ENCODE measurements at places on chromosomes 16 and 17.

GRCh38 chr17:75412455-75413317, 7.2 kb upstream of the GRB2 start:
- peak; percentile 36 for DNase-seq

DNA sequence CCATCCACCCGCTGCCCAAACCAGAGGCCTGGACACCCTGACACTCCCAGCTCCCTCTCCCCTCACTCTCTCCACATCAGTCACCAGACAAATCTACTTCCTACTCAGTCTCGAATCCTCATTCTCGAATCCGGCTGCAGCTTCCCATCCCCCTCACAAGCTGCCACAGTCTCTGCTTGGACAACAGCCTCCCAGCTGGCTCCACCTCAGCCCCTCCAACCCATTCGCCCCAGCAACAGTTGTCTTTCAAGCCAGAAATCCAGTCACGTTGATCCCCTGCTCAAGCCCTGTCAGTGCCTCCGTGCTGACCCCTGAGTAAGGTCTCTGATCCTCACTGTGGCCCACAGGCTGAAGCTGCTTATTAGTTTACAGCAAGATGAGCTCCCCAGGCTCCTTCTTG, 44.2 kb upstream of the MTSS2 start:
- DNase-seq = no peak

- DNase-seq = no peak
Observed at GRCh38 chr17:82029391-82029790, 2.1 kb upstream of the RAC3 start.

DNA sequence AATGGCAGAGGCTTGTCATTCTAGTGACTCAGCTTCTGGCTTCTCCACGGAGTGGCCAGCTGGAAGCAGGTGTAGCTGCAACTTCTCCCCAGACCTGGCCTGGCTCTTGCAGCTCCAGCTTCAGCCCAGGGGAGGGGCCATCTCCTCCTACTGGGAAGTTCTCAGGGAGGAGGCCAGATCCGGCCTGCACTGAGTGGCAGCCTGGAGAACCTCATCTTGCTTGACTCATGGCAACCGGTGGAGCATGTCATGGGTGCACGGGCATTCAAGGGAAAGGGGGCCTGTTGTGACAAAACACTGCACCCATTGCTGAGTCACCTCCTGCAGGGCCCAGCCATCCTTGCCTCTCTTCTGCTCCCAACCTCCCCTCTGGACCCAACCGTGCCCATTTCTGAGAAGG, 273.9 kb upstream of the MAF start:
- DNase-seq = no peak

DNA sequence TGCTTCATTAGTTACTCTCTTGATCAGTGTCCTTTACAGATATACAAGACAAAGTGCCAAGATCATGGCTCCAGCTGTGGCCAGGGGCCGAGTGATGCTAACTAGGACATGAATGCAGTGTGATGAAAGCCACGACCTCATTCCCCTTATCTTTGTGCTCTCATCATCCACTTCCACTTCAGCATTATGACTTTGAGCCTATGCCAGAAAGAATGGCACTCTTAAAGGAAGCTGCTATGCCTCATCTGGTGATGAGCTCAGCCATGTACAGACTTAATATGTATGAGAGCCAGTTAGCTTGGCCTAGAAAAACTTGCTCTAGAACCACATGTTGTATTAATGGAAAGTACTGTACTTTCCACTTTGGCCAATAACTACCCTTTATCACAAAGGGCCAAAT, 179.1 kb downstream of the TOX3 start:
- DNase-seq = no peak

GRCh38 chr17:32626379-32626791, 139.6 kb downstream of the CDK5R1 start:
- DNase-seq = no peak

- no peak for DNase-seq
Observed at GRCh38 chr17:12625092-12625491, 40.6 kb upstream of the MYOCD start.

GRCh38 chr17:42566883-42567573, at the start of gene MLX:
TSS of gene MLX (plus strand) at chr17:42567100. CDS start at chr17:42567125, 25 bp downstream.
- DNase-seq = peak; percentile 81

- no peak for DNase-seq
Observed at GRCh38 chr17:77440560-77440981, 299.8 kb downstream of the SEC14L1 start.

DNA sequence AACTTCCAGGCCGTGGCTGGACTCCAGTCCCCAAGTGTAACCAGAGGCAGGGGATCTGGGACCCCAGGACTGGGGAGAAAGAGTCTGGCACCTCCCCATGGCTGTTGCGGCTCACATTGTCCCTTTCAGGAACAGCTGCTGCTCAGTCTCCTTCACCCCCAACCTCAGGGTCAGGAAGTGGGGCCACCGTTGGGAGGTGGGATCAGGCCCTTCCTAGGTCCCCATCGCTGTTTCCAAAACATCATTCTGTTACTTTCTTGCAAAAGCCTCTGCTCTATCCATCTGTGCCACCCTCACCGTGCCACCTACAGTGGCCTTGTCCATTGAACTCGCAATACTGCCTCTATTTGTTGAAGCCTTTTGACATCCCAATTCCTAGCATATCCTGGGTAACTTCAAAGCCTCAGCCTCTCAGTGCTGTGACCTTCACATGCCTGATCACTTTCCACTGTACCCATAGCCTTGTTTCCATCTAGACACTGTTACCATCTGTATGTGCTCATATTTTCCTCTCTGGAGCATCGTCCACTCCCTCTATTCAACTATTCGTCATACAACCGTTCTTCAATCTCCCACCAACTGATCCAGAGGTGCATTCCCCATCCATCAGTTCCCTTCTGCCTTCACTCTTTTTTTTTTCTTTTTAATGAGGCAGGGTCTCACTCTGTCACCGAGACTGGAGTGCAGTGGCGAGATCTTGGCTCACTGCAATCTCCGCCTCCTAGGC, 15.0 kb upstream of the SRCIN1 start:
- no peak for DNase-seq

GRCh38 chr16:12405089-12405488, 398.6 kb downstream of the CPPED1 start:
- DNase-seq = no peak

DNA sequence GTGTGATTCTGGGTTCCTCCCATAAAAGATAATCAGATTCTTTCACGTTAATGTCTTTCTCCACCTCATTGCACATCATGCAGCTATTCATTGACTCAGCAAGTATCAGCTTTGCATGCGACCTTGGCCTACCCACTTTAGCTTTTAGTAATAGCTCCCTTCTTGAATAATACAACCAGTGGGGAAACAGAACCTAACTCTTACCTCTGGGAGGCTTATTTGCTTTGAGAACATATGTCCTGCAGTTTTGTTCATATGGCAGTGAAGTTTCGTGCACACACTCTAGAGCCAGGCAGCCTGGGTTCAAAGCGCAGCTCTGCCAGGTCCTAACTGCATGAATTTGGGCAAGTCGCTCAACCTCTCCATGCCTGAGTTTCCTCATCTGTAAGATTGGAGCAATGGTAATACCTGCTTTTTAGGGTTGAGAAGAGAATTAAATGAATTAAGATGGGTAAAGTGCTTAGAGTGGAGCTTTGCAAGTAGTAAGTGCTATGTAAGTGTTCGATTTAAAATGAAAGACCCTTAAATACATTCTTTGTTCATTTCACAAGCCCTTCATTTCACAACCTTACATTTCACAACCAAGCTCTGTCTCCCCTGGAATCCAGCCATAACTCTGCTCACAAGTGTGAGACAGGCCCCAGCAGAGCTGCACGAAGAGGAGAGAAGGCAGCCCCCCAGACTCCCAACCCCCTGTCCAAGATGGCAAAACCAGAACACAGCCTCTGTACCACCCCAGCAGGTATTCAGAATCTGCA, 29.3 kb downstream of the MAPT start:
- no peak for DNase-seq

GRCh38 chr17:50692448-50693035, 15.2 kb downstream of the ANKRD40 start:
- DNase-seq = no peak

DNA sequence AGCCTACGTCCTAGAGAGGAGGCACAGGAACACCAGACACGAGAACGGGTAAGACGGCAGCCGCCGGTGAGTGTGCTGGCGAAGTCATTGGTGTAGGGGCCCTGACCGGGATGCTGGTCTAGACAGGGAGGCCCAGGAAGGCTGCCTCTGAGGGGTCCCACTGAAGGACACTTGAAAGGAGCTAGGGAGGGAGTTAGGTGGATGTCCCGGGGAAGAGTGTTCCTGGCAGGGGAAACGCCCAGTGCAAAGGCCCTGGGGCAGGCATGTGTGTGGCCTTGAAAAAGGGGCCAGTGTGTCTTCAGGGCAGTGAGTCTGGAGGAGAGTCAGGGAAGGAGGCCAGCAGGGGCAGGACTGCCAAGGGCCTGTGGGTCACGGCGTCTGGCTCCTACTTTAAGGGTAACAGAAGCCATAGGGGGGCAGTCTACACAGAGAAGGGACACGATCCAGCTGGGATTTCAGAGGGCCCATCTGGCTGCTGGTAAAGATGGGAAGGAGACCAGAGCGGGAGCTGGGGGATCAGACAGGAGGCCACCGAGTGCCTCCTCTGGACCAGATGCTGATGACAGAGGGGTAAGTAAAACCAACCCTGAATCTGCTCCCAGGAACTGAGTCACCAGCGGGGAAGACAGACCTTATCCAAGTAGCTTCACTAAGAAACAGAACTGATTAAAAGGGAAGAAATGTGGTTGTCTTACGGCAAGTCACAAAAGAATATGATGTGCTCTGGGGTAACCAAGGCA, 115.9 kb downstream of the LITAF start:
- no peak for DNase-seq

- no peak for DNase-seq
Observed at GRCh38 chr17:47131761-47132160, 57.3 kb downstream of the CDC27 start.

GRCh38 chr17:20852239-20852989, 190.4 kb downstream of the USP22 start:
- no peak for DNase-seq

GRCh38 chr17:27631411-27631760, 398 bp downstream of the LGALS9 start:
- no peak for DNase-seq

- no peak for DNase-seq
Observed at GRCh38 chr17:13001991-13002615, 15.7 kb downstream of the ELAC2 start.

- DNase-seq = no peak
Observed at GRCh38 chr17:8489841-8490240, 54.2 kb downstream of the NDEL1 start.

DNA sequence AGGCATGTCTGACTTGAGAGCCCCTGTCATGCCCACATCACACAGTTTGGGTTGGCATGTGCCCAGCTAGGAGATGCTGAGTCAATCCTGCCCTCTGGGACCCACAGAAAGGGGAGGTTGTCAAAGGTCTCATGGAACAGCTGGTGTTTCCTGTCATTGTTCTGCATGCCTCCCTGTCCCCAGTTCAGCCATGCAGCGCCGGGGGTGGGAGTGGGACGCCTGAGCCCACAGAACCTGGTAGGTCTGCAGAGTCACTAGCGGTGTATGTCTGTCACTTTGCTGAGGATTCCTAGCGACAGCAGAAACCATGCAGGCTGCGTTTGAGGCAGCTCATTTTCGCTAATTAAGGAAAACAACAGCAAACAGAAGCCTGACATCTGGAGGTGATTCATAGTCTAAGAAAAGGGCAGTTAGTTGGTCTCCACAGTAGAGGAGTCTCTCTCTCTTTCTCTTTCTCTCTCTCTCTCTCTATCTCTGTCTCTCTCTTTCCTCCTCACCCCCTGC, 19.6 kb upstream of the CCL1 start:
- DNase-seq = no peak
